ENCODE measurements at places on chromosomes 11 and 22.

GRCh38 chr11:42779555-42779954, 532.2 kb upstream of the API5 start:
- DNase-seq = no peak

- no peak for DNase-seq
Observed at GRCh38 chr22:19802001-19802893, 41.7 kb downstream of the TBX1 start.

GRCh38 chr22:47059701-47060161, 297.3 kb downstream of the TBC1D22A start:
- no peak for DNase-seq

DNA sequence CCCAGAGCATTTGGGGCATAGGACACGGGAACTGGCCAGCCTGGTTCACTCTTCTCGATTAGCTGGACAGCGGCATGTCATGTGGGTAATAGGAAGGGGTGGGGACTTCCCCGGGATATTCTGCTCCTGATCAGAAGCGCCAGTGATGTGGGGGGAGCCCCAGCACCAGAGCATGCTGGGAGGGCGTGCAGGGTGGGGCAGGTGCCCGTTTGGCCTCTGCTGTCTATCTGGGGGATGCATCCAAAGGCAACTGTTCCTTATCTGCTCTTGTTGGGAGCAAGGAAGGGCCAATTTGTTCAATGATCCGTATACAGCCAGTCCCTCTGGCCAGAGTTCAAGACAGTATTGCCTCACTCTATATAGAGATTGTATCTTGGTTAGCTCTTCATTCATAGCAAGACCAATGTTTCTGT, 43.6 kb downstream of the PPARA start:
- DNase-seq = no peak

GRCh38 chr11:63800921-63801320, 12.3 kb upstream of the SPINDOC start:
- DNase-seq = no peak
